ENCODE measurements at places on chromosomes 7 and 10.

DNA sequence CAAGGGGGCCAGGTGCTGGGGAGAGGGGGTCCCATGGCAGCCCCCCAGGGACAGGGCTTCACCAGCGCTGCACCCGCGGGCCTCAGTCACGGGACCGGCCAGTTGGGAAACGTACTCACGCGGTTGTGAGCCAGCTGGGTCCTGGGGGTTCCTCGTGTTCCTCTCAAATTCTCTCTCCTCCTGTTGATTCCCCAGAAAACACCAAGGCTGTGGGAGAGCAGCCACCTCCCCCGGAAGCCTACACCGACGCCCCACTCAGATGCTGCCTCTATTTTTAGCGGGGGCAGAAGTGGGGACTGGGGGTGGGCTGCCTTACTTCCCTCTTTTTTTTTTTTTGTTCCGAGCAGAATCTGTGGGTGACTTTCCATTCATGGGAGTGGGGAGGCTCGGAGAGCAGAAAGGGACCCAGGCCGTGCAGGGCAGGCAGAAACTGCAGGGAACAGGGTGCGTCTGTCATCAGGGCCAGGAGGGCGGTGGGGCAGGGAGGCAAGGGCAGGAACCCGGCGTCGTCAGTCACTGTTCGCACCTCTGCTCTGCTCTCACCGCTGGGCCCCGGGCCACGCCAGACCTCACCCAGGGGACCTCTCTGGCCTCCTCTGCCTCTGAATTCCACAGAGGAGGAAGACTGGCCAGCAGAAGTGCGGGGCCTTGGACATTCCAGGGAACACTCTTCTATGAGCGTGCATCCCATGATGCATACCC lies 63.1 kb downstream of the CARD11 start:
- DNase-seq = no peak

DNA sequence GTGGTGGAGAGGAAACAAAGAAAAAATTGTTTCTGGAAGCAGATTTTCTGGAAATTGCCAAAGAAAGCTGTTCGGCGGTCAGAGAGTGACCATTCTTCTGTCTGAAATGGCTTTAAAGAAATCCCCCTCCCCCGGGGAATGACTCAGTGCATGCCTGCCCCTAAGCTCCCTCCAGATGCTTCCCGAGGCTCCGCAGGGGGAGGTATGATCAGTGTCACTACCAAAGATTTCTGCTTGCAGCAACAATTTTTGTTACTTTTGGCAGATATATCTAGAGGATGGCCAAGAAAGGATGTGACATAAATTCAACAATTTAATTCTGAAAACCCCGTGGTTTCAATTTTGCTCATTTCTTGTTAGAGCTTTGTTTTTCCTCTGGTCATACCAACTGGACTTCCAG lies 163.9 kb downstream of the JCAD start:
- no peak for DNase-seq

DNA sequence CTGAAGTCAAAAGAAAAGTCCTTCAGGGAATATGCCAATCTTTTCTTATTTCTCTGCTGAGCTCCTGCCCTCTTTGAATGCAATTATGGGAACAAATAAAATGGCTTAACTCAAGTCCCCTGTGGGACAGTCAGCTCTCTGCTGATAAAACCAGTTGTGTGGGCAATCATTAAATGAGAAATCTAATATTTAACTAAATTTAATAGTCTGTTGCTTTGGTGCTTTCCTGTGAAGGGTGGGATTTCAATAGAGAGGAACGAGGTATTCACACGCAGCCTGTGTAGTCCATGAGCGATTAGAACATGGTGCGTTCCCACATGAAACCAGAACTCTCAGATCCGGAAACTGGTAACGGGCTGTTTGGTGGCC lies 138.4 kb downstream of the PAXIP1 start:
- DNase-seq = no peak

- peak; percentile 7 for DNase-seq
These were observed 138.1 kb downstream of the ADAM22 start for GRCh38 chr7:88071994-88072714.

DNA sequence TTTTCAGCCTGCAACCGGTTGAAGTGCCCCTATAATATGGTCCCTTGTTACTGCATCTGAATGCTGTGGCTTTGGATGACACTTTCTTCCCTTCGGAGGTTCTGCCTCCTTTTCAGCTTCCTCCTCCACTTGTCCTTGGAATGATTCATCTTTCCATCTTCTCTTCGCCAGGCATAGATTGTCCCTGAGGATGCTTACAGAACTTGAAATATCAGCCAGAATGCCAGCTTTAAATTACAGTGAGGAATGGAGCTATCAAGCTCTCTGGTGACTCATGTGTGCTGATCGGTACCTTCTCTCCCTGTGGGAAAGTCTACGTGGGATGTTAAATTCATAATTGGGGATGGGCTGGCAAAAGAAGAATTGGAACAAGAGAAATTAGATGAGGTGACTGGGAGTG lies 45.9 kb upstream of the PDK4 start:
- DNase-seq = no peak

GRCh38 chr10:116637830-116638229 lies 17.1 kb downstream of the PNLIPRP2 start:
- no peak for DNase-seq

DNA sequence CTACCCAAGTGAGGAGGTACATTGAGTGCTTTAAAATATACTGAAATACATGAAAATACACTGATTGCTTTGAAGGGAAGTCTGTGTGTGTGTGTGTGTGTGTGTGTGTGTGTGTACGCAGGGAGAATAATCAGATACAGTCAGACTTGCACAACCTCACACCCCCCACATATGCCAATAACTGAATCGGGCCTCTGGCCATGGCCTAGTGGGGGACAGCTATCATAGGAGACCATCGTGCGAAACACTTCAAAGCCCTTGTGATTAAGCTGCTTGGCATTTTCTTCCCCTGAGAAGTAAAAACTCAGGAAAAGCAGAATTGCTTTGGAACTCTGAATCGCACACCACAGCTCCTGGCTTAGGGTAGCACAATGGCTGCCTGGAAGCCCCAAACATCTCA lies 135.1 kb downstream of the C10orf105 start:
- DNase-seq = no peak

- no peak for DNase-seq
These were observed 24.0 kb downstream of the BZW2 start for GRCh38 chr7:16670021-16670420.

DNA sequence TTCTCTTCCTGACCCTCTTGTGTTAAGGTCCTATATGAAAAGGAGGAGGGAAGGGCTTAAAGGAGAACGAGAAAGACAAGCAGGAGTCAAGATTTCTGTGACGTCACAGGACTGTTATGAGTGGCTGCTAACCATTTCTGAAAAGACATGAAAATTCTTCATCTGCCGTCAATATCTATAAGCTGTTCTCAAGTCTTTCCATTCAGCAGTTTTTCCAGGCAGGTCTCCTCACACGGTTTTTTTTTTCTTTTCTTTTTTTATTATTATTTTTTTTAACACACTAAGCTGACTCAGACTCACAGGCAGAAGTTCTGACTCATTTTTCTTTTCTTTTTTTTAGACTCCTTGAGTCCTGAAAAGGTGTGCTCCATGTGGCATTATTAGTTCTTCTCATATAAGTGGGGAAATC lies 72.0 kb downstream of the DGKI start:
- peak; percentile 6 for DNase-seq

- DNase-seq = no peak
These were observed 78.3 kb downstream of the SNX10 start for GRCh38 chr7:26370011-26370410.

DNA sequence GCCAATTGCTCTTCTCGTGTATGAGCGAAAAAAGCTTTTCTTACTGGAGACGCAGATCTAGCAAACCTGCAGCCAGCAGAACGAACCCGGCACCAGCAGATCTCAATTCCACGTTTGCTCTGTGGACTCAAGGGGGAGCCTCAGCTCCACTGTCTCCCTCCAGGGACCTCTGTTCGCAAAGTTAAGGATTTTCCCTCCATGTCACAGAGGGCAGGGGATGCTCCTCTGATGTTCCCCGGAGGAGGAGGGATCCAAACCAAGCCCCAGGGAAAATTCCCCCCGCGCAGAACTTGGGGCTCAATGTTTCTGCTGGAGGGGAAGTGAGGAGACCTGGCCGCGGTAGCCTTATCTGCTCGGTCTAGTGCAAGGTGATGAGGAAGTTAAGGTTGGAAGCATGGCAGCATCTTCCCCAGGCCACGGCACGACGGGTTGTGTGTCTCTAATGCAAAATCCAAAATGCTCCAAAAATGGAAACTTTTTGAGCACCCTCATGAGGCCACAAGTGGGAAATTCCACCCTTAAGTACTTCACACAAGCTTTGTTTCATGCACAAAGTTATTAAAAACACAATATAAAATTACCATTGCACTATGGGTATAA lies 9.0 kb downstream of the IQCE start:
- DNase-seq = no peak

GRCh38 chr7:100367251-100367620 lies 6.1 kb upstream of the PILRA start:
- no peak for DNase-seq

GRCh38 chr7:2030475-2031450 lies 202.0 kb downstream of the MAD1L1 start:
- DNase-seq = no peak

- no peak for DNase-seq
These were observed 3.4 kb downstream of the H2BK1 start for GRCh38 chr7:151206914-151207313.

DNA sequence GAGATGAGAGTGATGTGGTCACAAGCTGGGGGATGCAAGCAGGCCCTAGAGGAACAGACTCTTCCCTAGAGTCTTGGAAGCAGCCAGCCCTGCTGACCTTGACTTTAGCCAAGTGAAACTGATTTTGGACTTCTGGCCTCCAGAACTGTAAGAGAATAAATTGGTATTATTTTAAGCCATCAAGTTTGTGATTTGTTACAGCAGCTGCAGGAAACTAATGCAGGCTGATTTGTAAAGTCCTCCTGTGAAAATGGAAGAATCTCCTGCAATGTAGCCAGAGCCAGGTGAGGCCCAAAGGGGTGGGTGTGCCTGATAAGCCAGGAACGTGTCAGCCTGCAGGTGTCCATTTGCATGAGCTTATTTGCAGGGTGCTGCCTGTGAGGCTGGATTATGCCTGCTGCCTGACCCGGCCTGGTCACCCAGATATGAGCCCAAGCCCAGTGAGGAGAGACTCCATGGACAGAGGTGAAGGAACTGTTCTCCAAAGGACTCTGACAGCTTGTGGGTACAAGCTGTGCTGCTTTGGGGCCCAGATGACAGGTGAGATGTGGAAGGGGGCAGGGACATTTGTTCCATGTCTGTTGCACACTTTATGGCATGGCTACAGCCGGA lies 24.6 kb upstream of the PLEKHA1 start:
- DNase-seq = no peak

GRCh38 chr7:111067251-111067650 lies 23.7 kb upstream of the LRRN3 start:
- DNase-seq = no peak

GRCh38 chr7:23594879-23595604 lies 2.1 kb upstream of the CCDC126 start:
- peak; percentile 39 for DNase-seq

GRCh38 chr10:89304925-89305324 lies 3.1 kb downstream of the IFIT2 start:
- no peak for DNase-seq

DNA sequence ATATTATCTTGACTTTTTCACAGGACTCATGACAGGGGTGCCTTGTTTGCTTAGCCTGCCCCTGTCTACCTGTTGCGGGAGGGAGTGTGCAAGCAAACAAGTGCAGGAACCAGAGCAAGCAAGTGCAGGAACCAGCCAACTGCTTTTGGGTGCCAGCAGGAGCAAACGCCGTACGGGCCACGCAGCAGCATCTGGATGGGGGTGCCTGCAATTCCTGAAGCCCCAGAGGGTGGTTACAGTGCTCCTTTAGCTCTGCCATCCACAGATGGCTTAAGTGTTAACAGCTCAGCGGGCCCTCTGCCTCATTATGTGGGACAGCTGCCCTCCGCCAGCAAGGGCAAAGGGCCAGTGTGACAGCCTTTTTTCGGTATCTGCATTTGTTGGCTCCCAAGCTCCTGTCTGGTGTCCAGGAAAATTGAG lies 83.5 kb downstream of the MICU1 start:
- no peak for DNase-seq

- no peak for DNase-seq
These were observed 228.1 kb downstream of the ACTR3B start for GRCh38 chr7:152987656-152988055.

DNA sequence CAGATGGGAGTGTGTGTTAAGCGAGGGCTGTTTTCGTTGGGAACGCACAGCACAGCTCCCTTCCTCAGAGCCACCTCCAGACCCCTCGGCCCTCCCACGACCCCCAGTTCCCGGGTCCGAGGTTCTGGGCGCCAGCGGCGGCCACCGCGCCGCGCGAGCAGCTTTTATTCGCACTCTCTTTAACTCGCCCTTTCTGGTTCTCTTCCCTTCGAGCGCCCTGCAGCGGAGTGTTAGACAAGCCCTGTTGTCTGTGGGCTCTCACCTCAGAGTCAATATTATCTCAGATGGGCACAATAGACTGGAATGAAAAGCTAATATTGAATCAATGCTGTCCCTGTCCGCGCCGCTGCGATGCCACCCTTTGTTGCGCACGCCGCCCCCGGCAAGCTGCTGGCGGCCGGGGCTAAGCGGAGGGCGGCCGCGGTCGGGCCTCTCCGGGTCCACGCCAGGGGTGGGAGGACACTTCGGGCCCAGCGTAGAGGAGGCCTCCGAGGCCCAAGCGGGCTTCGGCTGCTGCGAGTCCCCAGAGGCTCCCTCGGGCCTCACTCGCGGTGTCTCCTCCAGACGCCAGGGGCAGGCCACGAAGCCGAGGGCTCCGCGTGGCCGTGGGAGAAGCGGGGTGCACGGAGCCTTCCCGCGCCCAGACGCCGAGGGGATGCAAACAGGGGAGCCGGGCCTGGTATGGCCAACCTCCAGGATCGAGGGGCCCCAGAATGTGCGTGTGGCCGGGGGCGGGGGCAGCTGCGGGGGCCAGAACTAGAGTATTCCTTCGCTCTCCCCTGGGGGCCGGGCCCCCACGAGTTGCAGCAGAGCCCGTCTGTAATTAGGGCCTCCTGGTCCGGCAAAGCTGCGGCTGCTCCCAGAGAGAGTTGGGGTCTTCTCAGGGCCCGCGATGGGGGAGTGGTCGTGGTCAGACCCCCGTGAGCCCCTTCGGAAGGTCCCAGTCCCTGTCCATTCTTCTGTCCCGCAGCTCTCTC lies 7.9 kb upstream of the EMX2 start:
- no peak for DNase-seq

- no peak for DNase-seq
These were observed at the start of gene MAP3K8 for GRCh38 chr10:30433730-30434272. TSS of gene MAP3K8 (plus strand) at chr10:30434184. CDS start at chr10:30438939, 4,755 bp downstream.

DNA sequence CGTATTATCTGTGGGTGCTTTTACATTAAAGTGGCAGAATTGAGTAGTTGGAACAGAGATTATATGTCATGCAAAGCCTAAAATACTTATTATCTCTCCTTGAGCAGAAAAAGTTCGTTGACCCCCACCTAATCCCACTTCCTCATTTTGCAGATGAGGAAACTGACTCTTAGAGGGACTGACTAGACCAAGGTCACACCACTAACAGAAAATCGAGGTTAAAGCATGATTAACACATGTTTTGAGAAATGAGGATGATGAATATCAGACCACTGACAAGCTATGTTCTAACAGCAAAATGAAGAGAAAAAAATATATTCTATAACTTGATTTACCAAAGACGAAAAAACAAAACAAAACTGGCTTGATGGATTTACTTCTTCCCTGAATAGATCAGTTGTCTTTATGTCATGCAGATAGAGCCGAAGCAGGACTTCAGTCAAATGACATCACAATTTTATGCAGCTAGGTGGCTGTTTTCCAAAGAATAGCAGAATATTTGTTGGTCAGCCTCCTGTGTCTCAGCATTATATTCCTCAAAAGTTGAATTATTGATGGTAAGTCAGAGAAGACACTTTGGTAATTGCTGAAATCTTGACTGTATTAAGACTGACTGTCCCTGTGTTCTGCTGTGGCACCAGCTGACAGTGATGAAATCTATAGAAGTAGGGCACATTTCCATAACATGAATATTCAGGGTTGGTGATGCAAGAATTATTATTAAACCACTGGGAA lies 24.2 kb upstream of the SMIM30 start:
- DNase-seq = no peak

All from GM19239 (cell line).